ENCODE measurements at places on chromosomes 1 and 21.
A peak's percentile ranks its signal among the peaks of the same experiment; 100 is the strongest.

DNA sequence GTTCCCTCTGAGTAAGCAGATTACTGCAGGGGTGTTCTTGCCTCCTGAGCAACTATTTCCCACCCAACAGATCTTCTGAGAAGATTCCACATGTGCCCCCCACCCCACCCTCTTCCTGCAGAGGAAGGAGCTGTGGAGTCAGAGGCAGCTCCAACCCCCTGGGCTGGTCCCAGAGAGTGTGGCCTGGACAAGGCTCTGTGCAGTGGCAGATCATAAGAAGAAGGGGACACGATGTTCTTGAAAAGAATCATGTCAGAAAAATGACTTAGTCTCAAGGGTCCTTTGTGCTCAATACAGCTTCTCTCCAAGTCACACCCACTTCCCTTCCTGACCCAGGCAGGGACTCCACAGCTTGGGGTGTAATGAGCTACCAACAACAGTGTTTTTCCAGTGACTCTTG is 95.2 kb downstream of the SYF2 start:
- no peak for DNase-seq

GRCh38 chr1:4407851-4408250 is 246.6 kb upstream of the AJAP1 start:
- no peak for DNase-seq

DNA sequence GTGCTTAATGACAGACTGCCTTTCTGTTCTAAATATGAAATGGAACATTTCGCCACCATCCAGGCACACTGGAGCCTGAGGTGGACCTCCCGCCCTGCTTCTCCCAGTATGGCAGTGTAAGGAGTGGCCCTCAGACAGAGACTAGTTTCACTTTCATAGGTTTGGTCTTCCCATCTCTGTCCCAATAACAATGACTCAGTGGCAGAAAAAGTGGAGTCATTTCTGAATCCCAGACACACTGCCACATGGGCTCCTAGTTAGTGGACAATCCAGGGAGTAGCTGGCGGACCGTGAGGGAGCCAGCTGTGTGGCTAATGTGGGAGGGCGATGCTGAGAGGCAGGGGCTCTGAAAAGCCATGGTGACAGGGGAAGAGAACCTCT is 95.6 kb upstream of the TSPAN2 start:
- no peak for DNase-seq

- DNase-seq = no peak
Measured at GRCh38 chr1:234696148-234696576, 86.2 kb upstream of the IRF2BP2 start.

DNA sequence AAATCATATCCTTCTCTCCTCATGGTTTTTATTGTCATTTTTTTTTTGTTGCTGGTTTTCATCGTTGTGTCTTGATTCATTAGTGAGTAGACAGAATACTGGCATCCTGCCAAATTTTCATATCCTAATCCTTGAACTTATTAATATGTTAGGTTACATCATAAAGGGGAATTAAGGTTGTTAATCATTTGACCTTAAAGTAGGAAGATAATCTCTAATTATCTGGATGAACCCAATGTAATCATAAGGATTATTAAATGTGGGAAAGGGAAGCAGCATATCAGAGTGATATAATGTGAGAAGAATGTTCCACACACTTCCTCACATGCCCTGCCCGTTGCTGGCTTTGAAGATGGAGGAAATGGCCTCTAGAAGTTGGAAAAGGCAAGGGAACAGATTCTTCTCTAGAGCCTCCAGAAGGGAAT is 299.7 kb downstream of the HMCN1 start:
- DNase-seq = peak; percentile 61

DNA sequence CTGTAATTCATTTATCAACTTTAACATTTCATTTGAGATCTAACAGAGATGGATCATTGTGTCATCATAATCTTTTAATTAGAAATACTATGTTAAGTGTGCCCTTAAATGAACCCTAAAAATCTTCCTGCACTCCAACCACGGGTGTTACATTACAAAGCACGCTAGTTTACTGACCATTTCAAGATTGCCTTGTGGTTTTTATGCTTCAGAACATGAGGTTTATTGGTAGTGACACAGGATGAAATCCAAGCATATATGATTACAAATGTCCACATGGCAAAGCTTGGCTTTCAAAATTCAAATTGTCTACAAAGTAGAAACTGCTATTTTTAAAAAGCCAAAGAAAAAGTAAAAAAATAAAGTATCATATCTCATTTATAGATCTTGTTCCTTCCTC is 190.4 kb upstream of the USP25 start:
- no peak for DNase-seq

GRCh38 chr1:223188618-223189356 is 45.7 kb upstream of the TLR5 start:
- DNase-seq = no peak

DNA sequence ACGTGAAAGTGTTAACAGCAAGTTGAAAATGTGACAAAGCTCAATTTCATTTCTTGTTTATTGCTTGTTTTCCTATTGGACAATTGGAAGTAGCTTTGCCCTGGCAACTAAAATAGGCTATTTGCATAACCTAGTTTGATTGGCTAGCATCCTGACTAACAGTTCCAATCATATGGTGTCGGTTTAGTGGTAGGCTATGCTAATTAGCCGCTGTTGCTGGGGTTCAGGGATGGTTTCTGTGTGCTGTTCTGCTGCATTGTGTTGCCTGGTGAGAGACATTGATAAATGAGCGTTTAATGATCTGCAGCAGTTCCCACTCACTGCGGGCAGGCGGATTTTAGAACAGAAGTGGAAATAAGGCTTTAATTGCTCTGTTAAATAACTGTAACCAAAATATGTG is 68.5 kb downstream of the DYRK1A start:
- DNase-seq = peak; percentile 94

GRCh38 chr1:116808200-116808847 is 54.1 kb downstream of the CD2 start:
- DNase-seq = no peak

GRCh38 chr1:24715658-24716057 is 29.6 kb upstream of the CLIC4 start:
- DNase-seq = no peak

DNA sequence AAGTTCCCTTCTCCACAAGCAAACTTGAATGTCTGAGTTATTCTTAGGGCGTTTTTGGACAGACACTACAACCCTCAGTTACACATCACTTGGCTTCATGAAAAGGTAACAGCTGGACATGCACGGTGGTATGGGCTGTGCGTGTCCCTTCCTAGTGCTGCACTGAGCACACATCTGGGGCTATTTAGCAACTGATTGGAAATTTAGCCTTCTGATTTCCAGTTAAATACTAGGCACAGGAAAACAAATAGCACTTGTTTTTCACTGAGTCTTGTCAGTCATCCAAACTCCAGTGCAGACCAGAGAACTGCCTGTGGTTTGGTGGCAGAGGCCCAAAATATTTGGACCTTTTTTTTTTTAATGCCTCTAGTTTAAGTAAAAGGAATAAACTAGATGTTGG is 134.7 kb downstream of the TGFBR3 start:
- peak; percentile 72 for DNase-seq

- no peak for DNase-seq
Measured at GRCh38 chr1:117890452-117890851, 39.0 kb downstream of the GDAP2 start.

GRCh38 chr1:248013229-248013710 is at the start of gene OR2L5:
TSS of gene OR2L5 (plus strand) at chr1:248013660. CDS start at chr1:248021948, 8,288 bp downstream.
- DNase-seq = no peak

DNA sequence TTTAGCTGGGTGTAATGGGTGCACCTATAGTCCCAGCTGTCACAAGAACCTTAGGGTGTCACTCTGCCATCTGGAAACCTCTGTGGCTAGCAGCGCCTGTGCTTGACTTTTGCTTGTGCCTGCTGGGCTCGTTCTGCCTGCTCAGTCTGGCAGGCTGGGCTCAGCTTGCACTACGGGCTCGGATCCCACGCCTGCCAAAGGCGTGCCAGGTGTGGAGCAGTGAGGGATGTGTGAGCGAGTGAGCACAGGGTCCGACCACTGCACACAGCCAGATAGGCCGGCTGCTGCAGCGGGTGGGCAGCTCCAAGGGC is 2.8 kb upstream of the LSM10 start:
- no peak for DNase-seq

DNA sequence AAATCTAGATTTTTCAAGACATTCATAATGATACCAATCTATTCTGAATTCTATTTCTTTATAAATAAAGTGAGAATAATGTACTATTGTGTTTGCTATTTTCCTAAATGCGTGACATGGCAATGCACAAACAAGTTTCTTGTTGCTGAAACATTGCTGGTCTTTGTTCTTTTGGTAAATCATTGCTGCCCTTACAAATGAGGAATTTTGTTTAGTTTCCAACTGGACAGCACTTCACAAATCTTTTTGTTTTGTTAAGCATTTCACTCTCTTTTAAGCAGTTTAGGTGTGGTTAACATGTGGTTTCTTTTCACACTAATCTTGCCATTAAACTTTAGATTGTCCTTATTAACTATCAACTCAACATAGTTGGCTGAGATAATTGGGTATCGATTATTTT is 94.6 kb downstream of the LRRC7 start:
- no peak for DNase-seq

Data from fibroblast of pulmonary artery (primary cell).